ENCODE measurements at places on chromosomes 16 and 17. TPM values are rescaled to one million over a fixed set of nuclear protein-coding genes. Genes with fewer than 3 reads are reported as not detected.

GRCh38 chr17:32783602-32784001, 93.3 kb downstream of the MYO1D start:
- peak; percentile 49 for DNase-seq

SLC52A1 gene
- not detected for total RNA-seq

CDT1 gene
- total RNA-seq, result 53.4 TPM

- peak; percentile 82 for DNase-seq
These were observed 238.8 kb downstream of the MRTFB start for GRCh38 chr16:14309906-14310305.
